ENCODE measurements at places on chromosomes 12 and 14.

- DNase-seq: peak; percentile 19
These were observed 2.4 kb downstream of the CCDC177 start for GRCh38 chr14:69572030-69572840.

GRCh38 chr12:125403843-125404242, 338.6 kb downstream of the AACS start:
- DNase-seq: no peak

GRCh38 chr12:109642506-109643132, 69.0 kb downstream of the MVK start:
- peak; percentile 6 for DNase-seq

DNA sequence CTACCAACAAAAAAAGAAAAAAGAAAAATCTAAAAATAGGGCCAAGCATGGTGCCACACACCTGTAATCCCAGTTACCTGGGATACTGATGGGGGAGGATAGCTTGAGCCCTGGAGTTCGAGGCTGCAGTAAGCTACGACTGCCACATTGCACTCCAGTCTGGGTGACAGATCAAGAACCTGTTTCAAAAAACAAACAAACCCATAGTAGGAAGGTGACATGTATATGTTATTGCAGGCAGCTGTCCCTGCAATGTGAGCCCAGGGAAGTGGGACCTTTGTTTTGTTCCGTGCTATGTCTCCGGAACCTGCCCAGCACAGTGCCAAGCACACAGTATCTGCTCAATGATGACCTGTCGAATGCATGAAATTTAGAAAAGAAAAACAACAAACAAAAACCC, 37.2 kb upstream of the YY1 start:
- no peak for DNase-seq

DNA sequence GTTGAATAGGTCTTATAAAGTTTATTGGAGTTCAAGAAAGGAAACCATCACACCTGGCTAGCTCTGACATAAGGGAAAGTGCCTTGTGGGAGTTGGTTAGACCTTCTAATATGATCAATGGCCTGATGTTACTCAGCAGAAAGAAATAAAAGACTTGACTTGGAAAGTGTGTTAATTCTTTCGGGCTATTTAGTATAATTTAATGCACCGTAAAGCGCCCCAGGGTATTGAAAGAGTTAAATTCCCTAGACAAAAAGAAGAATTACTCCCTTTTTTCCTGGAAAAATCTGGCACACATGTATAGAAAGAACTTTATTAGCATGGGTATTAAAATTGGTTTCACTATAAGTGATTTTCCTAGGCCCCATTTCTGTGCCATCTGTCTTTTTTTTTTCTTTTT, 1125.7 kb upstream of the FLRT2 start:
- DNase-seq: no peak

- no peak for DNase-seq
These were observed 20.3 kb upstream of the TMX1 start for GRCh38 chr14:51219473-51220448.
